ENCODE measurements at places on chromosomes 5 and 9.

- no peak for DNase-seq
These were observed 73.8 kb downstream of the HCN1 start for GRCh38 chr5:45622365-45622764.

- DNase-seq: no peak
These were observed 115.9 kb downstream of the TARS1 start for GRCh38 chr5:33556330-33557328.

- no peak for DNase-seq
These were observed 25.6 kb downstream of the PDE8B start for GRCh38 chr5:77235846-77236721.

- peak; percentile 66 for DNase-seq
These were observed 17.5 kb upstream of the NREP start for GRCh38 chr5:111774525-111774924.

GRCh38 chr5:169988206-169988605 is 7.9 kb upstream of the INSYN2B start:
- no peak for DNase-seq

DNA sequence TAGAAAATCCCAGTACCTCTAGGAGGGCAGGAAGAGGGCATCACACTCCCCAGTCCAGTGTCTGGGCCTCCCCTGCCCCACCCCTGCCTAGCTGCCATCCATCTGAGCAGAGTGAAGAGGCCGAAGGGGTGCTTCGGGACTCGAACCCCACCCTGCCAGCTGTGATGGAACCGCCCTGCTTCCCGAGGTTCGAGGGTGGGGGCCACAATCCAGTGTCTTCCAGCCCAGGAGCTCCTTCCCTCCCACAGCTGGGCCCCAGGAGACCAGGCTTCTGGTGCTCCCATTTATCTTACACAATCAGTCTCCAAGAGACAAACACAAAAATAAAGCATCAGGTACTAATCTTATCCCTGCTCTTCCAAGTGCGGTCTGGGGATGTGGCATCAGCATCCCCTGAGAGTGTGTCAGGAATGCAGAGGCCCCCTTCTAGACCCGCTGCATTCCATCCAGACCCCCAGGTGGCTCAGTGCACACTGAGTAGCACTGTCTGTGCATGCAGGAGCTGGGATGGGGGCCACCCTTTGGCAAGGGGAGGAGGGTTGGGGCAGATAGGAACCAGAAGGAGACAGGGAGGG is 122.8 kb upstream of the TBC1D2 start:
- no peak for DNase-seq

- DNase-seq: no peak
These were observed 54.2 kb upstream of the SPRY4 start for GRCh38 chr5:142378737-142379634.

GRCh38 chr5:154098465-154098864 is 59.7 kb downstream of the MFAP3 start:
- DNase-seq: no peak

GRCh38 chr5:140303966-140304365 is 1.1 kb upstream of the PFDN1 start:
- DNase-seq: no peak

DNA sequence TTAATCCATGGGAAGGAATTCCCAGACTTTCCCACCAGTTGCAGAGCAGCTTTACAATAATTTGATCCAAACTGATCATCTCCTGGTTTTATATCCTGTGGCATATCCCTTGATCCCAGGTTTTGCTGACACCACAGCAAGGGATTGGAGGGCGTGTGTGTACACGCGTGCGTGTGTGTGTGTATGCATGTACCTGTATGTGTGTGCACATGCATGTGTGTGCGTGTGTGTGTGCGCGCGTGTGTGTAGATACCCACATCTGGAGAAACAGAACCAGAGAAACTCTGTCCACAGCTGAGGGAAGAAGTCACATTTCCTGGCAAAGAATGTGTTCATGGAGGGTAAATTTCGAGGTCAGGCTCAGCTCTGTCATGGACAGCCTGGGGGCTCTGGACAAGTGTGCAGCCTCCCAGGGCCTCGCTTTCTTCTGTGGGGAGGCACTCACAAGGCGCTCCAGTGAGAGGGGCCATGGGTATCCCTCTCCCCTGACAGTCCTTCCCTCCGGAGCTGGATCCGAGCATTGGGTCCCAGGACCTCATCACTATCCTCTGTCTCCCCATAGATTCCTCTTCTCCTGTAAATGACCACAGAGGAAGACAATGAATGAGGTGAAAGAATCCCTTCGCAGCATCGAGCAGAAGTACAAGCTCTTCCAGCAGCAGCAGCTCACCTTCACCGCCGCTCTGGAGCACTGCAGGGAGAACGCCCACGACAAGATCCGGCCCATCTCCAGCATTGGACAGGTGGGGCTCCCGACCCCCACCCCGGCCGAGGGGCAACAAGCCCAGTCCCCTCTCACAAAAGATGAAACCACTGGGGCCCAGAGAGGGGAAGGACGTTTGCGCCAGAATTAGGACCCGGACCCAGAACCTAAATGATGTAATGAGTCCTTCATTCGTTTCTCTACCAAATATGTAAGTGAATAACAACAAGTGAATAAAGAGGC is 4.9 kb downstream of the SPACA9 start:
- no peak for DNase-seq

GRCh38 chr5:151742870-151743294 is 15.5 kb downstream of the ATOX1 start:
- DNase-seq: peak; percentile 65

GRCh38 chr9:136093995-136094881 is 851 bp downstream of the NACC2 start:
- no peak for DNase-seq

- no peak for DNase-seq
These were observed 9.1 kb downstream of the PDE6A start for GRCh38 chr5:149935431-149935901.

All from muscle of back (tissue), 13 donors.